ENCODE measurements at places on chromosomes 3 and 15.

- no peak for DNase-seq
These were observed 1.3 kb upstream of the IL12A start for GRCh38 chr3:159987291-159987711.

DNA sequence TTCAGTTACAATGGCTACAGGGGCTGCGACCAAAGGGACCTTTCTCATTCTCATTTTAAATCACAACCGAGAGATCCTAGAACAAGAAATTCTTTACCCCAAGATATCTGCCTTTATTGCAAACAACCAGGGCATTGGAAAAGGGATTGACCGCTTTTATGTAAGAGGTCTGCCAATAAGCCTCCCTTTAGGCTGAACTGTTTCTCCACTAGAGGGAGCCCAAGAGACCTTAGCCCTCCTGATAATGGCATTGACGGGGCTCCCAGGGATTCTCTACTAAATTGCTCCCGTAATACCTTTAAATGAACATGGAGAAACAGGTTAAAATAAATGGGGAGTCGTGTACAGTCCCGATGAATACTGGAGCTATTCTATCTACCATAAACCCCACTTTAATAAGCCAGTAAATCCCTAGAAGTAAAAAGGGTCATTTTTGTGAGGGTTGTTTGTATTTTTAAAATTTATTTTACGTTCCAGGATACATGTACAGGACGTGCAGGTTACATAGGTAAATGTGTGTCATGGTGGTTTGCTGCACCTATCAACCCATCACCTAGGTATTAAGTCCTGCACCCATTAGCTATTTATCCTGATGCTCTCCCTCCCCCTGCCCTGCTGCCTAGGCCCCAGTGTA is 7.5 kb upstream of the IGSF10 start:
- DNase-seq = no peak

DNA sequence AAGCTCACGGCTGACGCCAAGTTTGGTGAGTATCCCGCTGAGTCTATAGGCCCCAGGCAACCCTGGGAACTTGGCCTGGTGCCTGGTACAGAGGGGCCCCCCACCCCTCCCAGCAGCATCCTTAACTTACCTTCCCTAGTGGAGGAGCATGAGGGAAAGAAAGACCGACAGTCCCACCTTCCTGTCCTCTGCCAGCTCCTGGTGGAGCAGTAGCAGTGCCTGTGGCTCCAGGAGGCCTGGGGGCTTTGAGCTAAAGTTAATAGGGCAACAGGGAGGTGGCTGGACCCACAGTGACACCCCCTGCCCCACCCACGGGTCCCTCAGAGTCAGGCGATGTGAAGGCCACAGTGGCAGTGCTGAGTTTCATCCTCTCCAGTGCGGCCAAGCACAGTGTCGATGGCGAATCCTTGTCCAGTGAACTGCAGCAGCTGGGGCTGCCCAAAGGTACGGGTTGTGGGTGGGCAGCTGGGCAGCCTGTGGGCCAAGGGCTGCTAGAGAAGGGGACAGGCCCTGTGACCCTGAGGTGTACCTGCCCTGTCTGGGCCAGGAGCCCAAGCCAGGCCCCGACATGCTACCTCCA is 2.9 kb downstream of the COMMD4 start:
- DNase-seq = no peak

GRCh38 chr3:143443851-143444331 is 324.3 kb downstream of the CHST2 start:
- DNase-seq = no peak

GRCh38 chr3:16252243-16252978 is 12.3 kb downstream of the DPH3 start:
- DNase-seq = no peak

DNA sequence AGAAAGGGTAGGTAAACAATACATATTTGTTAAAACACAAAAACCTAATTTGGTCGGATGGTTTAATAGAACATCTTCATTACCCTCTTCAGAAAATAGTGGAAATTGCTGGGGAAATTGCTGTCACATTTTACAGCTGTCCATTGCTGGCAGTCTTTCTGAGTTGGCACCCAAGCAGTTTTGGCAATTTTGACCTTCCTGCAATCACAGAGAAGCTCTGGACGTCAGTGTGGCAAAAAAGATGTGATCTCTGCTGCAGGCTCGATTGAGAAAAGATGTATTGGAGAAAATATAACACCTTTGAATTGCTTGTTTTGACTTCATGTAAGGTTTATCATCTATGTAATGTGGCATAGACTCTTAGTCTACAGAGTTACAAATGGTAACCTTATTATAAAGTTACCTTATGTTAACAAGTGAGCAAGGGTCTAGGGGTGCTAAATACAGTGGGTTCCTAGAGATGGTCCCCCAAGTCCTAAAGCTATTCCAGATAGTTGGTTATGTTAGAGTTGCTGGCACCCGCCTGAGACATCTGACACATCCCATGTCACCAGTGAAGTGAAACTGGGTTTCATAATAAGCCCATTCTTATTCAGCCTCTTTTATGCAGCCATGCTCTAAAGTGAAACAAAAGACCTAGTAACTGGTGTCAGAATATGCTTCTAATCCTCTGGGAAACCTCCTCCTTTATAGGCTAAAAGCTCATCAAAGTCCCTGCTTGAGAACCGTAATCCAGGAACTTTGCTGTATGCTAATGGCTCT is 14.0 kb downstream of the UBE2E1 start:
- DNase-seq = no peak

GRCh38 chr3:32989171-32989570 is 37.7 kb downstream of the CCR4 start:
- DNase-seq = no peak

GRCh38 chr3:170598091-170598502 is 12.2 kb upstream of the SLC7A14 start:
- no peak for DNase-seq

DNA sequence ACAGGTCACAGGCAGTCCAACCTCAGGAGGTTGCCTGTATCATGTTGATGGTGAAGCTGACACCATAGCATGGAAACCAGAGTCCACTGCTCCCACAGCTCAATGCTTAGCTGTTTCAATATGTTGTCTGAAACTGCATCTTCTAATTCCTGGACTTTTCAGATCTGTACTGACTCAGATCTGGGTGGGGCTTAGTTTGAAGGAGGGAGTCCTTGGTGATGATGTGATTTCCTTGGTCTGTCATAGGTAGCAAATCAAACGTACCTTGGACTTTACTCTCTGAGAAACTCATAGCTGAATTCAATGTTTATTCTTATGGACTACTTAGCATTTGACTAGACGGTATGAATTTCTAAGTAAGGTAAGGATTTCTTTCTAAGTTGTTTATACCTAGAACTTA is at the start of gene HHLA2:
TSS of gene HHLA2 (plus strand) at position 310 of the 400 bp plus-strand sequence. CDS start 55,266 bp downstream, outside the sequence.
- no peak for DNase-seq

DNA sequence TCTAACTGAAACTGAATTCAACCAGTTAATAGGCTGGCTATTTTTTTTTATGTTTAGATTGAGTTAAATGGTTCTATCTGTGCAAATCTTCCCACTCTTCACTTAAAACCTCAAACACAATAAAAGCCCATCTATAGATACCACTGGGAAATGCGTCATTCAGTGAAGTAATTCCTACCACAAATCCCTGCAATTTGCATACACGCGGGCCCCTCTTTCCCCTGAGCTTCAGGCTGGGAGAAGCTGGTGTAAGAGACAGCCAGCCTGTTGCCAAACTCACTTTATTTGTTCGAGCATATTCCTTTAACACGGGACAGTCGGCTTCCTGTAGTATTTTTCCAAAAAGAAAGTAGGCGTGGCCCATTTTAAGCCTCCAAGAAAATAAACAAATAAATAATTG is 26.0 kb upstream of the MCTP2 start:
- DNase-seq = no peak

GRCh38 chr15:66765478-66766281 is 63.6 kb downstream of the SMAD6 start:
- DNase-seq = no peak

DNA sequence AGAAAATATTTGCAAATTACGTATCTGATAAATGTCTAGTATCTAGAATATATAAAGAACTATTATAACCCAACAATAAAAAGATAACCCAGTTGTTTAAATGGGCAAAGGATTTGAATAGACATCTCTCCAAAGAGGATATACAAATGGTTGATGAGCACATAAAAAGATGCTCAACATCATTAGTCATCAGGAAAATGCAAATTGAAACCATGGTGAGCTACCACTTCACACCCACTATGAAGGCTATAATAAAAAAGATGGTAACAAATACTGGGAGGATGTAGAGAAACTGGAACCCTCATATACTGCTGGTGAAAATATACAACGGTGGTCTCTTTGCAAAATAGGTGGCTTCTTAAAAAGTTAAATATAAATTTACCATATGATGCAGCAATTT is 28.0 kb downstream of the RAD51 start:
- no peak for DNase-seq

Data from activated T-helper 1 cell treated with Interleukin-2 at 50 U/mL for 16 hours (primary cell).